ENCODE measurements at places on chromosomes 5 and 9.
A peak's percentile ranks its signal among the peaks of the same experiment; 100 is the strongest.

DNA sequence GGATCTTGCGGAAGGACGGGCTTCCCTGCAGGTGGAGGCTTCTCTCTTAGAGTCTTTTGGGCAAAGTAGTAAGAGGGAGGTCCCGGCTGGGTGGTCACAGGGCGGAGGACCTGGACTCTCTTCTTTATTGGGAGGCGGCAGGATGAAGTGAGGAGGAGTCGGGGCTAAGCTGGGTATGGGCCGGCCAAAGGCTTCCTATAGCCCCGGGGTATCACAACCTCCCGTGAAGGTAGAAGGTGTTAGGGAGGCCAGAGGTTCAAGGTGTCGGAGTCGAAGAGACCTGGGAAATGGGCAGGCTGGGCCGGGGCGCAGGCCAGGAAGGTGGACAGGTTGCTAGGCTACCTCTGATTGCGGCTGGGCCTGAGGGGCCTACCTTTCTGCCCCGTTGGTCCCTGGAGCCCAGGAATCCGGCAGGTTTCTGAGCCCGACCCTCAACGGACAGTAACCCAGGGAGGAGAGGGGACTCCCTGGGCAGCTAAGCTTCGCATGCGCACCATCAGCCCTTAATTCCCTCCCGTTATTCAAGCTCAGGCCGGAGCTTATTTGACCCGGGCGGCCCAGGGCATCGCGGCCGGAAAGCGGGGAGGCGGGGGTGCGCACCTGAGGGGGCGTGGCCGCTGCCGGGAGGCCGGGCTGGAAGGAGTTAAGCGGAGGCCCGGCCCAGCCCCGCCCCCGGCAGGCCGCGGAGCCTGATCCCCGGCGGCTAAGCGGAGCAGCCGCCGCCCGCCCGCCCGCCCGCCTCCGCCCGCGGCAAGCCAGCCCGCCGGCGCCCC lies at the start of gene TESK1:
Gene TESK1, plus strand, starts transcription at position 685 of the 773 bp plus-strand sequence. CDS start 358 bp downstream, outside the sequence.
- DNase-seq: peak; percentile 55

- no peak for DNase-seq
Measured at GRCh38 chr5:984774-985173, 23.8 kb upstream of the NKD2 start.

DNA sequence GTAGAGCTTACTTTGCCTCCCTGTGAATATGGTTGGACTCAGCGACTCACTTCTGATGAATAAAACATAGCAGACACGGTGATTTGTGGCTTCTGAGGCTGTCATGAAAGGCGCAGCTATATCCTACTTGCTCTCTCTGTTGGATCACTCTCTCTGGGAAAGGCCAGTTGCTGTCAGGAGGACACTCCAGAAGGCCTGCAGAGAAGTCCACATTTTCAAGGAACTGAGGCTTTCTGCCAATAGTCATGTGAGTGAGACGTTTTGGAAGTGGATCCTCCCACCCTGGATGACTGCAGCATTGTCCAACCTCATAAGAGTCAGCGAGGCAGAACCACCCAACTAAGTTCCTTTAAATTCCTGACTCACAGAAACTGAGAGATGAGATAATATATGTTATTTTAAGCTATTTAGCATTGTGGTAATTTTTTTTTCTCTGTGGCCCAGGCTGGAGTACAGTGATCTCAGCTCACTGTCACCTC lies 156.0 kb upstream of the MAST4 start:
- no peak for DNase-seq

GRCh38 chr9:114046875-114047274 lies 31.2 kb downstream of the AMBP start:
- no peak for DNase-seq

DNA sequence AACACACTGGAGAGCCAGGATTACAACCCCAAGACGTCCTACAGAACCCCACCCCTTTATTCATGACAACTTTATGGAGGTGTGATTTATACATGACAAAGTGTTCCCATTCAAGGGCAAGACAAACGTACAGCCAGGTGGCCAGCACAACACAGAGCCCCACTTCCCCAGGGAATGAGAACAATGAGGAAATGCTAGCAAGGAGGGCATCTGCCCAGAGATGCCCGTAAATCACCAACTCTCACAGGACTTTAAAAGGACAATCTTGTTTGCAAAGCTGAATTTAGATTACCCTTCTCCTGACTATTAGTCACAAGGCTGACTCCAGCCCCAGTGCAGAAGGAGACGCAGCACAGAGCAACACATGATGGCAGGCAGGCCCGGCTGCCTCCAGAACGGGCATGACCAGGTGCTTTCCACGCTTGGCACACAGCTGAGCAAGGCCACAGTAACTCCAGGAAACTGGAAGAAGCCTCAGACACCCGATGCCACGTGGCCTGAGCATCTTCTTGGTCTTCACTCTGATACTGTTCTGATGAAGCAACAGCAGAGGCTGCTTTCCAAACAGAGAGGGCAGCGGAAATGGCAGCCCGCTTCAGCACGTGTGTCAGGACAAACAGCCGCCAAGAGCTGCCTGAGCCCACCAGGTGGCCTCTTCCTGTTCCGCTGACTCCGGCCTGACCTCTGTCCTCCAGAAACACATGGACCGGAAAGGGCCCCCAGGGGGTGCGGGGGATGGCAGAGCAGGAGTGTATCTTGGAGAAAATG lies 51.4 kb downstream of the ROR2 start:
- DNase-seq: peak; percentile 68

- no peak for DNase-seq
Measured at GRCh38 chr9:9099646-9100045, 1300.1 kb upstream of the DMAC1 start.

- DNase-seq: no peak
Measured at GRCh38 chr5:5481206-5481605, 58.7 kb downstream of the ICE1 start.

DNA sequence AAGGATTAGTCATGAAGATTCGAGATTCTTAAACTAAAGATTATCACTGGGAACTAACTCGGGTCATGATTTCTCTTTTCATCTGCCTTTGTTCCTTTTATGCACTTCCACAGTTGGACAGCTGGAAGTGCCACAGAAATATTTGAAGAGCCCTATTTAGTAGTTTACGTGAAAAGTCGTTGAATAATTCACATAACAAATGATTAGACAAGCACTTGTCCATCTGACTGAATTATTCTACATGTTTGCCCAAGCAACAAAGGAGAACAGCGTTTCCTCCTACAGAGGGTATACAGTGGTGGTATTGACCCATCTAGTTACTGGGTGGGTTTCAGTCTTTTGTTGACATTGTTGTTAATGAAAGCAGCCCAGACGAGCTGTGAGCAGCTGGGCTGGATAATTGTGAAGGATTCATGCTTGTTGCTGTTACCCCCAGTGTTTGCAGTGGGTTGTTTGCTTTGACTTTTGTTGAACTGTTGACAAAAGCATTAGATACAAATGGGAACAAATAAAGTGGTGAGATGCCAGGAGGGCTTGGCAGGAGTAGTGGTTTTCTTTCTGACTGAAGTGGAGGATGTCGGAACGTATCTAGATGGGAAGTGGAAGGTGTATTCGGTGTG lies 96.2 kb downstream of the TLE4 start:
- peak; percentile 95 for DNase-seq

DNA sequence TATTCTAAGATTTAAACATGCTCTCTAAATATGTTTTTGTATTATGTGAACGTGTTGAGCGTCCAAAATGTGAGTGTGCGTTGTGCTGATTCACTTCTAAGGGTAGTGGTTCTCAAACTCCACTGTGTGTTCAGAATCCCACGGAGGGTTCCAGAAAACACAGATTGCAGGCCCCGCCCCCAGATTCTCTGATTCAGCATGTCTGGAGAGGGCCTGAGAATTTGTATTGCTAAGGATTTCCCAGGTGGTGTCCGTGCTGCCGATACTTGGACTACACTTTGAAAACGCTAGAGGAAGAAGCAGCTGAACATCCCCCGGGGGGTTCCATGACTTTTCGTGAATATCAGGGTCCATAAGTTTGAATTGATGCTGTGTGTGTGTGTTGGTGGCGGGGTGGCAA lies 1043.2 kb upstream of the WWC1 start:
- no peak for DNase-seq

DNA sequence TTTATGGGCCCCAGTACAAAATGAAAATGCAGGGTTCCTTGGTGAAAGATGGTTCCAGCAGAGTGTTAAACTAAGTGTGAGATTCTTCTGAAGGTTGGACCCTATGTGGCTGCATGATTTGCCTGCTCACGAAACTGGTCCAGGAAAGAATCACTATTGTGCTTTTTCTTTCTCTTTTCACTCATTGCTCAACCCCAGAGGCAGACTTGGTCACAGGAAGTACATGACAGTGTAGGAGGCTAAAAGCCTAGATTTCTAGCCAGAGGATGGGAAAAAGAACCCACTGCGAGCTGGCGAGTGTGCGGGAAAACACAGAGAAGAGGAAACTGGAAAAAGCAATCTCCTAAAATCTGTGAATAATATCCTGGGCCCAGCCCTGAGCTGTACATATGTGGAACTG lies 18.6 kb downstream of the SLC36A2 start:
- DNase-seq: no peak

DNA sequence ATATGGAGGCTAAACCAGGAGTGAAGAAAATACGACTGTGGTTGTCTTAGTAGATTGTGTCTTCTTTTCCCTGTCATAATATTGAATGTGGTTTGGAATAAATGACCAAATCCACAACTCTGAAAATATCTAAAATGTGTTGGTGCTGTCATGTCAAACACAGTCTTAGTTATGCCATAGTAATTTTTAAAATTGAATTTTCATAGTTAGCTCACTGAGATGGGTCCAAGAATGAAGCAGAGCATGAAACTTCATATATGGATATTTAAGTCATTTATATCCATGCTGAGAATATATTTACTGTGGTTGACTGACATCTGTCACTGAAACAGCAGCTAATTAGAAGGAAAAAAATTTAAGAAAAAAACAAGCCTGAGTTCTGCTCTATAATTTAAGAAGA lies 260.4 kb upstream of the ATP10B start:
- no peak for DNase-seq

- no peak for DNase-seq
Measured at GRCh38 chr5:123452401-123452800, 29.2 kb upstream of the CEP120 start.

DNA sequence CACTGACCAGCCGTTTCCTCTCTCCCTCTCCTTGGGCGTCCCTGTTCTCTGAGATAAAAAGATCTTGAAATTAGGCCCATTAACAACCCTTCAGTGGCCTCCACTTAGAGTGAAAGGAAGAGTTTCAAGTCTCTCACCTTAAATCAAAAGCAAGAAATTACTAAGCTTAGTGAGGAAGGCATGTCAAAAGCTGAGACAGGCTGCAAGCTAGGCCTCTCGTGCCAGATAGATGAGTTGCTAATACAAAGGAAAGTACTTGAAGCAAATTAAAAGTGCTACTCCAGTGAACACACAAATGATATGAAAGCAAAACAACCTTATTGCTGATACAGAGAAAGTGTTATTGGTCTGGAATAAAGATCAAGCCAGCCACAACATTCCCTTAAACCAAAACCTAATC lies 331.3 kb upstream of the SEMA6A start:
- no peak for DNase-seq

- no peak for DNase-seq
Measured at GRCh38 chr5:126460459-126460858, 37.2 kb downstream of the GRAMD2B start.

DNA sequence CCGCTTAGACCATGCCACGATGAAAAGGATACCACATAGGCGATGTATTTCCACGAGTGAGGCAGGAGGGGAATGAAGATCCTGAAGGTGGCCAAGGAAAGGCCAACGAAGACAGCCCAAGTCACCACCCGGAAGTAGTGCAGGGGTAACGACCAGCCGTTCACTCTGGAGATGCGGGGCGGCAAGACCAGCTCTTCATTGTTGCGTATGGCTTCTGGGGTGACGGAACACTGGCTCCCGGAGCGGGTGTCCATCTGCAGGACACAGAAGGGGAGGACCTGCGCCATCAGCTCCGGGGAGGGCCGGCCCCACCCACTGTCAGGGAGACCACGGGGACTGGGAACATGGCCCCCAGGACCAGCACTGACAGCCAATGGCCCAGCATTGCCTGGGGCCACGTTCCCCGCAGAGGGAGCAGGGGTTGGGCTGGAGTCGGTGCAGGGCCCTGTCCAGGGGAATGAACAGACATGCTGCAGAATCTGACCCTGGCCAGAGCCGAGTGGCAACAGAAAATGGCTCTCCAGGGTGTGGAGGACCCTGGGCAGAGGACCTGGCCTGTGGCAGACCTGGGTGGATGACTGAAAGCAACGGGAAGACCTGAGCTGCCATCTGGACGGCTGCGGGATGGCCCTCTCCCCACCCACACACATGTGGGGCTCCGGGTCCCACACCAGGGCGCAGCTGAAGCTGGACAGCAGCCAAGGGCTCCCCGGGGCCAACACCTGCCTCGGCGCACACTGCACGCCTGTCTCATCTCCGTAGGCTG lies 17.7 kb downstream of the ZDHHC11B start:
- no peak for DNase-seq

DNA sequence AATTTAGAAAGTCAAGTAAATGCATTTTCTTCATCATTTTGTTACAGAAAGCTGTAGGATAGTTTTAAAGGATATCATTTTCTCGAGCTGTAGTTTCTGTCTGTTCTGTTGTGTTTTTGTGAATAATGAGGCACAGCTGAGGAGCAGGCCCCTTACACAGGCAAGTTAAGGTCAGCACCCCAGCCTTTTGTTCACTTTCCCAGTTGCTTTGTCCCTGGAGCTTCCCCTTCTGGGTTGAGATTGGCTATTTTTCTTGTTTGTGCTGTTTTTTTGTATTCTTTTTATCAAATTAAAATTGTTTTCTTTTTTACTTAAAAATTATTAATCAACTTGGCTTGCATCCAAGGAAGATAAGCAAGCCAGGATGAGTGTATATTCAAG lies 213.8 kb upstream of the ACTBL2 start:
- DNase-seq: no peak
